Foreskin keratinocyte (primary cell): ENCODE measurements at places on chromosomes 7 and 10. TPM values are rescaled to one million over a fixed set of nuclear protein-coding genes. Genes with fewer than 3 reads are reported as not detected.

Gene NCF1
- 0.07 and 0.32 TPM in 2 replicates for total RNA-seq

Gene HOXA13
- not detected in 2 replicates for total RNA-seq

Gene SCIN
- 0.32 TPM in 1 of 2 replicates, not detected in the other for total RNA-seq

Gene ZDHHC16
- 78.9 and 85.5 TPM in 2 replicates for total RNA-seq

Gene SLC26A4
- 0.07 and 0.14 TPM in 2 replicates for total RNA-seq

Gene MMP21
- not detected in 2 replicates for total RNA-seq

Gene BTRC
- 9.8 and 12.6 TPM in 2 replicates for total RNA-seq

Gene NEUROG3
- not detected in 2 replicates for total RNA-seq
